Camera-type eye (tissue), 1 donor: ENCODE measurements at places on chromosomes 13 and 19. TPM values are rescaled to one million over a fixed set of nuclear protein-coding genes. Genes with fewer than 3 reads are reported as not detected.

Gene ITM2B
- 394 TPM for total RNA-seq

Gene OVOL3
- not detected for total RNA-seq

Gene LENG9
- 2.7 TPM for total RNA-seq

Gene NPHS1
- 2.7 TPM for total RNA-seq
